ENCODE measurements at places on chromosomes 1 and 21.
A peak's percentile ranks its signal among the peaks of the same experiment; 100 is the strongest.

DNA sequence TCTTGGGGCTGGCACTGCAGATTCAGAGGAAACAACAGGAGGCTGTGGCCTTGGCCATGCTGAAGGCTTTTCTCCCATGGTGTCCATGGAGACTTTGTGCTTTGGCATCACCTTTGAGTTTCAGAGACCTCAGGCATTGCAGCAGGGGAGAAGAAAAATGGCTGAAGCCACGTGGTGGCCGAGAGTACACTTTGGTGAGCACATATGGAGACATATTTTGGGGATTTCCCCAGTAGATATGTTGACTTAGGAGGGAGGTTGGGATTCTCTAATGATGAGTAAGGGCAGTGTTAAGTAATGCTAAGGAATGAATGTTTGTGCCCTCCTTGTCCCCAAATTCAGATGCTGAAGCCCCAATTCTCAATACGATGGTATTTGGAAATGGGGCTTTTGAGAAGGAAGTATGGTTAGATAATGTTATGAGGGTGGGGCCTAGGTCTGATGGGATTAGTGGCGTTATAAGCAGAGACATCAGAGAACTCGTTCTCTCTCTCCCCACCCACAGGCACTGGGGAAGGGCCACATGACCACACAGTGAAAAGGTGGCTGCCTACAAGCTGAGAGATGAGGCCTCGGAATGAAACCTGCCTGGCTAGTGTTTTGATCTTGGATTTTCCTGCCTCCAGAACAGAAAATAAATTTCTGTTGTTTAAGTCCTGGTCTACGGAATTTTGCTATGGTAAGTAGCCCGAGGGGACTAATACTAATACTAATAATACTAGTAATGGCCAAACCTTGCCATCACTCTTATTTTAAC, 98.6 kb downstream of the TBX19 start:
- DNase-seq = peak; percentile 38

- peak; percentile 40 for DNase-seq
Observed at GRCh38 chr1:179876300-179876715, 1.3 kb downstream of the TOR1AIP2 start.

- peak; percentile 43 for DNase-seq
Observed at GRCh38 chr1:103461161-103462105, 64.1 kb upstream of the RNPC3 start.

DNA sequence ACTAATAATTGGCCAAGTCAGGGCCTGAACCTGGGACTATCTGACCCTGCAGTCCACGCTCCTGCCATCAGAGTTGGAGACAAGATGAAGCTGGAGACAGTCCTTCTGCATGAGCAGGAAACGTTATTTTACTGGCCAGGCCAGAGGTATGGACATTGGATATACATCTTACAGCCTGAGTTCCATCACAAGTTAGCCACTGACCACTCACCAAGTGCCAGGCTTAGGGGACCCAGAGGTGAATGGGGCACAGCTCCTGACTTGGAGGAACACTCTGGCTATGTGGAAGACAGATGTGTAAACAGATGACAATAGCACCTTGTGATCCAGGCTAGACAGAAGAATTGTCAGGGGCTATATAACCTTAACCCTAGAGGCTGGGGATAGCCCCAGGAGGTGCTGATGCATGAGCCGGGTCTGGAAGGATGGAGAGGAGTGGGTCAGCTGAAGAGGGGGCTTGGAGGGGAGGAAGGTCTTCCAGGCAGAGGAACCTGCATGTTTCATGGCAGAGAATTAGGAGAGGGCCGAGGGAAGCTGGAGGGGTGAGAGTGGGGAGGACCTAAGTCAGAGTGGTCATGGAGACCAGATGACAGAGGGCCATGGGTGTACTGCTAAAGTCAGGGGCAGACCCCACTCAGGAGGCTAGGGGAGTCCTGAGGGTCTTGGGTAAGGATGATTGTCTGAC, 52.5 kb upstream of the DMRTB1 start:
- DNase-seq = no peak

DNA sequence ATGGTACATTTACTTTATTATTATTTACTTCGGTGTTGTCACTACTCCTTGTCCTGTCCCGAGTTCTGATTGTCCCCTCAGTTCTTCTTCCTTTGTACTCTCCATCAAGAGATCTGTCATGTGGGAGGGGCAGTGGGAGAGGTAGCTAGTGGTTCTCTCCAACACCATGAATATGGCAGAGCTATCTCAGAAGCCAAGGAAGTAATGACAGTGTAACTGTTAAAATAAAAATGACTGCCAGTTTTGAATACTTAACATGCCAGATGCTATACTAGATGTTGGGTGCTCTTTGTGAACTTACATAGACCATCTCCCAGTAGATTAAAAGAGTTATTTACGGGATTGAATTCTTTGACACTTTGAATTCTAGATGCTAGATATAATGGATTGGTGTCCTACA, 28.6 kb downstream of the IVNS1ABP start:
- no peak for DNase-seq

- DNase-seq = peak; percentile 41
Observed at GRCh38 chr1:11157867-11158266, 31.3 kb upstream of the ANGPTL7 start.

GRCh38 chr1:23742670-23743286, 493 bp upstream of the ELOA start:
- peak; percentile 14 for DNase-seq

- no peak for DNase-seq
Observed at GRCh38 chr21:31158789-31159581, 120.7 kb upstream of the KRTAP19-8 start.

GRCh38 chr1:84936116-84936810, 43.3 kb upstream of the LPAR3 start:
- DNase-seq = peak; percentile 74

- DNase-seq = peak; percentile 74
Observed at GRCh38 chr1:42937141-42937696, 21.4 kb downstream of the SLC2A1 start.

GRCh38 chr1:196425513-196425912, 182.7 kb downstream of the KCNT2 start:
- DNase-seq = no peak

DNA sequence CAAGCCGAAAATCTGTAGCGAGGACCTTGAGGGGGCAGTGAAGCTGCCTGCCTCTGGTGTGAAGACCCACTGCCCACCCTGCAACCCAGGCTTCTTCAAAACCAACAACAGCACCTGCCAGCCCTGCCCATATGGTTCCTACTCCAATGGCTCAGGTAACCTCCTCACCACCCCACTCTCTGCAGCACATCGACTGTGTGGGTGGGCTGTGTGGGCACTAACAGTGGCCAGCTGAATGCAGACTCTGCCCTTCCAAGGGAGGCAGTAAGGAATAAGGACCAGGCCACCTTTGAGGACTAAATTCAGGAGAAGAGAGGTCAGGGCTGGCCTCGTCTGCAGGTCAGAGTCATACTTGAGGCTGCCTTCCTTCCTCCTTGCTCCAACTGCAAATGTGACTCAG, 25.5 kb upstream of the SARS1 start:
- DNase-seq = no peak

GRCh38 chr1:91683598-91683951, 182.9 kb downstream of the CDC7 start:
- DNase-seq = no peak

DNA sequence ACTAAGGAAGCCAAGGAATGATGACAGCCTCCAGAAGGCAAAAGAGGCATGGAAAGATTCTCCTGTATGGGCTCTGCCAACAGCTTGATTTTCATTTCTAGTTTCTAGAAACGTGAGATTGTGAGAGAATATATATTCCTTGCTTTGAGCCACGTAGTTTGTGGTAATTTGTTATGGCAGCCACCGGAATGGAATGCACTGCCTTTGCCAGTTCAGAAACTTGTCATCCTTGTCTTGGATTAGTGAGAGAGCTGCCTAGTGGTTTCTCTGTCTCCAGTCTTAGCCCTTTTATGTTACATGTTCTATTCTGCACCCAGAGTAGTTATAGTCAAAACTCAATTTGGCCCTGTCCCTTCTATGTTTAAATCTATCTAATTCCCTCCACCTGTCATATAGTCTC, 216.0 kb upstream of the PTGFR start:
- peak; percentile 90 for DNase-seq

GRCh38 chr1:83029050-83029449, 969.9 kb downstream of the TTLL7 start:
- no peak for DNase-seq

DNA sequence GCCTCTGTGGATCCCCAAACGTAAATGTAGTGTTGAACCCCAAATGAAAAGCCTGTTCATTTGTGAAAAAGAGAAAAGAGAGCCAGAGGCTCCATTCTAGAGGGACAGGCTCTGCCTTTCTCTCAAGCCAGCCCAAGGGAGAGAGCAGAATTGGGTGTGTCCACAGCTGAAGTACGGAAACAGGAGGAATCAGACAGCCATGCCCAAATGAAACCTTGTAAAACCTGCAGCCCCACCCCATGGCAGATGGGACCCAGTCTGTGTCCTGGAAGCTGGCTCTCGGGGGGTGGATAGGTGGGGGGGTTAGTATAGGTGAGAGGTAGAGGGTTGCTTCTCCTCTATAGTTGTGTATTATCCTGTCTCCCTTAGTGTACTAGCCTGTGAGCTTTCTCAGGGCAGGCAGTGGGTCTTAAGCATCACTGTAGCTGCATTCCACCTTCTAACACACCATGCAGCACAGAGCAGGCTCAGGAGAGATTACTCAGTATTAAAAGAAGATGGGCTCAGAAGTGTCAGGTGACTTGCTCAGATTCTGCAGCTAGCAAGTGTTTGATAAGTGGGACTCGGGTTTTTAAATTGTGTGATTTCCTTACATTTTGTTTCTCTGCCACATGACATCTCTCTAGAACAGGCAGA, 67.4 kb upstream of the SIPA1L2 start:
- DNase-seq = no peak

DNA sequence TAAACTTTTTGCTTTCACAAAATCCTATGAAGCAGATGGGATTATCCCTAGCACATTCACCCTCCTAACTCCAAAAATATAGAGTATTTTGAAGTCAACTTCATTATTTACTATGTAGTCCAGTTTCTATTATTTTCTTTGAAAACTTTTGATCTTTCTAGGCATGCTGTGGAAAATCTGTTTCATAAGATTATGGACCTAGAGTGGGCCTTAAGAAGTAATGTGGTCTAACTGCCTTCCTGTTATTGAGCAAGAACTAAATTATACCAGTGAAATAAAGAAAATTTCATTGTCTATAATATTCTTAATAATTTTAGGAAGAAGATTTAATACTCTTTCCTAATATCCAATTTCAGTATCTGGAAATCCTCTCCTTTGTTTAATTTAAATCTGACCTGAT, 58.1 kb downstream of the PRKACB start:
- DNase-seq = no peak

DNA sequence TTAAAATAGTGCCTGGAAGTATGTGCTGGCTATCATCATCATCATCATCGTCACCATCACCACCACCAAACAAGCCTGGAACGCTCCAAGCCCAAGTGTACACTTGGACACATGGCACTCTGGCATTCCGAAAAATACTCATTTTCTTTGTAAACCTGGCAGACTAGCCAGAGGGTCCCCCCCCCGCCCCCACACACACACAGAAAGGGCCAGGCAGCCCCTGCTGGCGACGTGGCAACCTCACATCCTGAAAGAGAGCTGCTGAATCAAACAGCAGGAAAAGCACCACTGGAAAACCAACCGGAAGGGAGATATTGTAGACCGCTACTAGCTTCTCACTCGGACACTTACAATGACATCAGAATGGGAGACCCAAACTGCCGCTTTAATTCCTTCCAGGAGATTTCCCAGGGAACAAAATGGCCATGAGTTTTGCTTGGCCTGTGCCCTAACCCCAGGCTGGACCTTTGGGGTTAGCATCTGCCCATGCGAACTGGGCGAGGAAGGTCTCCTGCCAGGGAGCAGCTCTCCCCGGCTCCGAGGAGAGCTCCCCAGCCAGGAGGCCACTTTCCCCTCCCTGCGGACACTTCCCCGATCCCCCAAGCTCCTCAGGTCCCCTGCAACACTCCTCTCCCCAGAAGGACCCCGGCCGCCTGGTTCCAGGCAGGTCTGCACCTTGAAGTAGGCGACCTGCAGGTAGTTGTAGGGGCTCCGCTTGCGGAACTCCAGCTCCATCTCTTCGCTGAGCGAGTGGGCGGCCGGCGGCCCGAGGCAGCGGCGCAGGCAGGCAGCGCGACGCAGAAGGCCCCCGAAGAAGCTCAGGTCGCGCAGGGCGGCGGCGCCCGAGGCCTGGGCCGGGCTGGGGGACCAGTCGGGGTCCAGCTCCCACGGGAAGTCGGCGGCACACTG, 742 bp downstream of the P3H1 start:
- peak; percentile 87 for DNase-seq

- peak; percentile 16 for DNase-seq
Observed at GRCh38 chr1:186059311-186059710, 315.7 kb downstream of the TPR start.

GRCh38 chr1:18110968-18111367, 3.4 kb downstream of the IGSF21 start:
- no peak for DNase-seq

GRCh38 chr1:159783724-159784123, 3.0 kb downstream of the DUSP23 start:
- peak; percentile 47 for DNase-seq

DNA sequence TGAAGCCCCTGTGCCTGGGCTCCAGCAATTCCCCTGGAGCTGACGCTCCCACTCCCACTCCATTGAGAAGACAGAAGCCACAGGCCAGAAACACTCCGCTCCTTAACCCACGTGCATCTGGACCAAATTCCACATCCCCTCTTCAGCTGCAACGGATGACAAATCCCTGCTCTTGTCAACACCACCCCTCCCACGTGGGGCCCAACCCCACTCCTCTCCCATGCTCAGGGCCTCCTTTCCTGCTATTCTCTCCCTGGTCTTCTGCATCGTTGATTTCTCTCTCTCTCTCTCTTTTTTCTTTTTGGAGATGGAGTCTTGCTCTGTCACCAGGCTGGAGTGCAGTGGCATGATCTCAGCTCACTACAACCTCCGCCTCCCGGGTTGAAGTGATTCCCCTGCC, 18.3 kb downstream of the CA6 start:
- DNase-seq = no peak

- peak; percentile 66 for DNase-seq
Observed at GRCh38 chr1:79006564-79006963, at the start of gene ADGRL4. TSS of gene ADGRL4 (minus strand) at chr1:79006730. CDS start at chr1:79006654, 76 bp downstream.

DNA sequence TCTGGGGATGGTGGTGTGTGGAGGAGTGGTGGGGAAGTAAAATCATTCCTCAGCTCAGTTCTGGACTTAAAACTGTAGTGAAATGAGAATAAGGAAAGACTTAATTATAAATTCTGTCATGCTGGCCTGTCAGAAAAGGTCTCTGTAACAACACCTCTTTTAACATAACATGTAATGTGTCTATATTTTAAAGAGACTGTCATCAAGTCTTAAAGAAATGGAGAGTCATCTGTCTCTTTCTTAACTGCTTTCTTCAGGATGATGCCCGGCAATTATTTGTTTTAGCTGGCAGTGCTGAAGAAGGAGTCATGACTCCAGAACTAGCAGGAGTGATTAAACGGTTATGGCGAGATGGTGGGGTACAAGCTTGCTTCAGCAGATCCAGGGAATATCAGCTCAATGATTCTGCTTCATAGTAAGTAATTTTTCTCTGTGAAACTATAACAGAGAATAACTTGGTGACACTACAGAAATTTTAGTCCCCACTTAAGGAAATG, 30.6 kb downstream of the GNAI3 start:
- DNase-seq = peak; percentile 29

DNA sequence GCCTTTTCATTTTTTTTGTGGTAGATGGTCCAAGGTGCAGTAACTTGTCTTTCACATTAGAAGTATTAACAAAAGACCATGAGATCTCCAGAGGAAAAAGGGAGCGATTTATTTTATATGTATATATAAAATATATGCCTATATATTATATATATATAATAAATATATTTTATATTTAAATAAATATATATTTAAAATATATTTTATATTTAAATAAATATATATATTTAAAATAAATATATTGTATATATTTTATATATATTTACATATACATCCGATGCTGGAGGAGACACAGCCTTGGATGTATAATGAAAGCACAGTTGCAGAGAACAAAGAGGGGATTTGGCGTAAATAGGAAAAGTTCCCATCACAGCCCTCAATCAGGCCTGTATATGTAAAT, 182.1 kb downstream of the KCNK2 start:
- no peak for DNase-seq

Measured in EH (cell line).